ENCODE measurements at places on chromosomes 6 and 20.
A peak's percentile ranks its signal among the peaks of the same experiment; 100 is the strongest.

GRCh38 chr20:20796766-20797440 lies 84.5 kb upstream of the RALGAPA2 start:
- DNase-seq, result no peak

DNA sequence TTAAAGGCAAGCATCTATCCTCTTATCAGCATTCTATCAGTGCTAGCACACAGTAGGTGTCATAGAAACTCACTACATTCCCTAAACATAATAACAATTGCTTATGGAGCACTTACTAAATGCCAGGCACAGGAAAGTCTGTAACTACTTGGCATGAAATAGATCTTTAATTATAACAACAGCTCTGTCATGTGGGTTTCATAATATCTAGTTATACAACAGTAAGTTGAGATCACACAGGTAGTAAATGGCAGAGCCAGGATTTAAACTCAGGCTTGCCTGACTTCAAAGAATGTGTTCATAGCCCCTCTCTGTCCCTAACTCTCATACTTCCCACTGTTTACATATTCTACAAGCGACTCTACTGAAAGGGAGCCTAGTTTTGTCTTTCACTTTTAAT lies 66.0 kb upstream of the ENPP5 start:
- no peak for DNase-seq

- DNase-seq, result peak; percentile 46
These were observed 76.8 kb upstream of the DUSP22 start for GRCh38 chr6:215335-216034.

DNA sequence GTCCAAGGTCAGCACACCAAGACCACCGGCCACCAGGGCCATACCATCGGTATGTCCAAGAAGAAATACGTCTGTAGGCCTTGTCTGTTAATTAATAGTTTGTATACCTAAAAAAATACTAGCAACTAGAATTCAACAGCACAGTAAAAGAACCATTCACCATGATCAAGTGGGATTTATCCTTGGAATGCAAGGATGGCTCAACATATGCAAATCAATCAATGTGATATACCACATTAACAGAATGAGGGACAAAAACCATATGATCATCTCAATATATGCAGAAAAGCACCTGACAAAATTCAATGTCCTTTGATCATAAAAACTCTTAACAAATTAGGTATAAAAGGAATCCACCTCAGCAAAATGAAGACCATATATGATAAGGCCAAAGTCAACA lies 24.4 kb downstream of the RPP40 start:
- DNase-seq, result no peak

DNA sequence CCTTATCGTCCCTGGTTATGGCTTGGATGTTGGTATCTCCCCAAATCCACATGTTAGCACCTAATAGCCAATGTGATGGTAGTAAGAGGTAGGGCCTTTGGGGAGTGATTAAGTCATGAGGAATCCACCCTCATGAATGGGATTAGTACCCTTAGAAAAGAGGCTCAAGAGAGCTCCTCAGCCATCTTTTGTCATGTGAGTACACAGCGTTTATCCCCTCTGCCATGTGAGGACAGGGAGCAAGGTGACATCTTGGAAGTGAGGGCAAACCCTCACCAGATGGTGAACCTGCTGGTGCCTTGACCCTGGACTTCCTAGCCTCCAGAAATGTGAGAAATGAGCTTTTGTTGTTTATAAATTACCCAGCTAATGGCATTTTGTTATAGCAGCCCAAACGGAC lies 16.1 kb upstream of the SIRPB2 start:
- DNase-seq, result no peak

GRCh38 chr6:837380-837779 lies 144.4 kb upstream of the EXOC2 start:
- no peak for DNase-seq

- DNase-seq, result no peak
These were observed 114.3 kb downstream of the EYA2 start for GRCh38 chr20:47008842-47009518.

GRCh38 chr6:53796791-53797190 lies 2.0 kb downstream of the LRRC1 start:
- no peak for DNase-seq

DNA sequence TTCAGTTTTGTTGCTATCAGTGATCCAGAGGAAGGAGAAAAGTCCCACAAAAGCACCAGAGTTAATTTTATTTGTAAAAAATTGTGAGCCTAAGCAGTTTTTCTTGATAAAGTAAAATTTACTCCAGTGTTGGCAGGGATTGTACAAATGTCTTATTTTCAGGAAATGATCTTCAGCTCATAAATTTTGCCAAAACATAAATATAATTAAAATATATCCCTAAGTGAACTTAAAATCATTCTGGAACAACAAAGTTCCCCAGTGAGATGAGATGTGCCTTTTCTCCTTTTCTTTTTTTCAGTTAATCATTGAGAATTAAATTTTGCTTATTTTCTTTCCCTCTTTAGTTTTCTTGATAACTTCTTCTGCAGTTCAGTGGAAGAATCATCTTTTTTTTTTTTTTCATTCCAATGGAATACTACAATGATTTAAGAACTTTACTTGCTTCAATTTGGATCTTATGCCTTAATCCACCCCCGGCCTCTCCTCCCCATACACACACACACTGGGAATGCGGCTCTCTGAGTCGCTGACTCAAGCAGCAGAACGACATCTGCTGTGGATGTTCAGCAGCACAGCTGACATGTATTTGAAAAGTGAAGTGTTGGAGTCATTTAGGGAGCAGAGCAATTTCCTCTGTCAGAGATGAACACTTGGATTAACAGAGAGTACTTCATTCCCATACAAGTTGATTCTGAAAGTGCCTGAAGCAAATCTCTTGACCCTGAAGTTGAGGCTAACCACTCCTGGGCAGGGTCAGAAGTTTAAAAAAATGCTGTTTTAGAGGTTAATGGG lies 27.7 kb upstream of the LAMA4 start:
- no peak for DNase-seq

- DNase-seq, result no peak
These were observed 83.7 kb upstream of the PTCHD4 start for GRCh38 chr6:48194596-48195295.

- no peak for DNase-seq
These were observed 137.0 kb upstream of the STXBP5 start for GRCh38 chr6:147067184-147067583.

DNA sequence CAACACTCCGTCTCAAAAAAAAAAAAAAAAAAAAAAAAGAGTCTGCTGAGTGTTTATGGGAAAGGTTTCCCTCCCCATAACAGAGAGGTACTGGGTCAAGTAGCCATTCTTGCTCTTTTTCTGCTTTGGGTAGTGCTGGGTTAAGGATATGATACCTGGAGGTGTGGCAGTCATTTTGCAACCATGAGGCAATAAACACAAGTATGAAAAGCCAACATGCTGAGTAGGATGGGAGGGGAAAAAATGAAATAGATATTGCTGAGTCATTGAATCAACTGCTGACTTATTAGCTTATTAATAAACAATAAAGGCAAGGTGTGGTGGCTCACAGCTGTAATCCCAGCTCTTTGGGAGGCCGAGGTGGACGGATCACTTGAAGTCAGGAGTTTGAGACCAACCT lies 2.3 kb upstream of the TOMM34 start:
- DNase-seq, result no peak

Measured in stimulated activated CD4-positive, alpha-beta T cell treated with anti-CD3 and anti-CD28 coated beads, Interleukin-1b, Interleukin-23, amount 100 ng/mL, for 24 hours (primary cell).